M059J (cell line): ENCODE measurements at places on chromosomes 3 and 15. TPM values are rescaled to one million over a fixed set of nuclear protein-coding genes. Genes with fewer than 3 reads are reported as not detected.
A peak's percentile ranks its signal among the peaks of the same experiment; 100 is the strongest.

- DNase-seq = no peak
These were observed 30.6 kb upstream of the OR5H6 start for GRCh38 chr3:98233468-98233867.

The ZNF148 gene
- 24.5 and 36.8 TPM in 2 replicates for total RNA-seq

GRCh38 chr3:27889745-27890144 is 167.6 kb upstream of the EOMES start:
- no peak for DNase-seq

The ARPIN gene
- total RNA-seq = 2.0 and 5.2 TPM in 2 replicates

DNA sequence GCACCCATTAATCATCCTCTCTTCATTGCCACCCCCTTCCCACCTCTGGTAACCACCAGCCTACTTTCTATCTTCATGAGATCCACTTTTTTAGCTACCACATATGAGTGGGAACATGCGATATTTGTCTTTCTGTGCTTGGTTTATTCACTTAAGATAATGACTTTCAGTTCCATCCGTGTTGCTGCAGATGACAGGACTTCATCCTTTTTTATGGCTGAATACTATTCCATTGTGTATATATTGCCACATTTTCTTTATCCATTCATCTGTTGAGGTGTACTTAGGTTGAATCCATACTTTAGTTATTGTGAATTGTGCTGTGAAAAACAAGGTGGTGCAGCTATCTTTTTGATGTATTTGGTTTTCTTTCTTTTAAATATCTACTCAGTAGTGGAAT is 53.3 kb upstream of the NR2C2 start:
- no peak for DNase-seq

- DNase-seq = no peak
These were observed 4.8 kb upstream of the ADCY5 start for GRCh38 chr3:123453675-123454074.

The FBXO22 gene
- total RNA-seq = 35.8 and 57.4 TPM in 2 replicates

DNA sequence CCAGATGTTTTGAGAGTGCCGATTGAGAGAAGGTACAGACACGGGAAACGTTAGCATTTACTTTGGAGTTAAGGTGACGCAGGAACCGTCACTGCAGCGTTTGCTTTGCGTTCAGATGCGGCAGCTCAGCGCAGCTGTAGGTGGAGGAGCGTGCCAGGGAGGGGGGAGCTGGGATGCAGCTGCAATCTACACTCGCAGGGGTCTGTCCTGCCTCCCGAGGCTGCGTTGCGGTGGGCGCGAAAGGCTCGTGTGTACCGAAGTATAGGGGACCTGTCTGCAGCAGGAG is 425 bp upstream of the FYTTD1 start:
- peak; percentile 64 for DNase-seq
